ENCODE measurements at places on chromosomes 13 and 19. TPM values are rescaled to one million over a fixed set of nuclear protein-coding genes. Genes with fewer than 3 reads are reported as not detected.

- DNase-seq, result no peak
Measured at GRCh38 chr19:3270902-3271301, 46.4 kb downstream of the CELF5 start.

- no peak for DNase-seq
Measured at GRCh38 chr19:28874742-28875141, 338.2 kb downstream of the UQCRFS1 start.

IGFL2 gene
- polyA plus RNA-seq, result not detected

- no peak for DNase-seq
Measured at GRCh38 chr13:112169941-112170822, 103.2 kb downstream of the SOX1 start.

- no peak for DNase-seq
Measured at GRCh38 chr13:113997845-113998751, 24.2 kb upstream of the C13orf46 start.

GRCh38 chr13:27918918-27919658 lies 712 bp upstream of the PDX1 start:
- DNase-seq, result no peak

All from right renal cortex interstitium (tissue), 3 donors.